ENCODE measurements at places on chromosomes 3 and 15. TPM values are rescaled to one million over a fixed set of nuclear protein-coding genes. Genes with fewer than 3 reads are reported as not detected.

The LIPC gene
- 16.0 TPM for polyA plus RNA-seq

The MOBP gene
- polyA plus RNA-seq, result 0.30 TPM

The NTRK3 gene
- 8.7 TPM for polyA plus RNA-seq

DNA sequence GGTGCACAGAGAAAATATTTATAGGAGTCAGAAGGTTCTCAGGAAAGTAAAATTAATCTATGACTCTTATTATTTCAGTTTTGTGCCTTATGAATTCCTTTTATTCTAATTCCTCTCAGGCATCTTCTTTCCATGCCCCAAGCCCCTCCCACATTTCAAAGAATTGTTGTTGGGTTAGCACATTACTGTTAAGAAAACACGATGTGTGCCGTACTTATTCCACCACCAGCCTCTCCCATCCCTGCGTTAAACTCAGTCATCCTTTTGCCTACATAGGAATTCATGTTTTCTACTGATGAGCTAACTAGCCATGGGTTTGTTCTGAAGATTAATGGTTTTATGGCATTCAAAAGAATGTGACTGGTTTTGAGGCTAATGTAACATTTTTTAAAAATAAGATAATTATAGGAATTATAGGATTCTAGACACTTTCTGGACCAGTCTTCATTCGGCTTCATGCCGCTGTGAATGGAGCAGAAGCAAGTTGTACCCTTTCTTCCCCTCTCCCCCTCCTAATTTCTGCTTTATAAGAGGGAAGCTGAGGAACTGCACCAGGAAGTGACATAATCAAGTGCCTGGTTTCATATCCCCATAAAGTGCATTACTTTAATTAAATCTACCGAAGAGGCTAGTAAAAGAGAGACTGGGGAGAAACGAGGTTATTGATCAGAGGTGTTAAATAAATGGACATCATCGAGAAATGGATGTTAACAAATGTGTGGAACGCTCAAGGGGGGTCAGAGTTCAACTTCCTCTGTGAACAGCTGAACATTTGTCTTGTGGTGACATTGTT is 12.3 kb upstream of the MB21D2 start:
- no peak for DNase-seq

- no peak for DNase-seq
These were observed 237.8 kb downstream of the OPA1 start for GRCh38 chr3:193830791-193831191.

GRCh38 chr3:192866804-192867203 is 50.9 kb downstream of the MB21D2 start:
- no peak for DNase-seq

DNA sequence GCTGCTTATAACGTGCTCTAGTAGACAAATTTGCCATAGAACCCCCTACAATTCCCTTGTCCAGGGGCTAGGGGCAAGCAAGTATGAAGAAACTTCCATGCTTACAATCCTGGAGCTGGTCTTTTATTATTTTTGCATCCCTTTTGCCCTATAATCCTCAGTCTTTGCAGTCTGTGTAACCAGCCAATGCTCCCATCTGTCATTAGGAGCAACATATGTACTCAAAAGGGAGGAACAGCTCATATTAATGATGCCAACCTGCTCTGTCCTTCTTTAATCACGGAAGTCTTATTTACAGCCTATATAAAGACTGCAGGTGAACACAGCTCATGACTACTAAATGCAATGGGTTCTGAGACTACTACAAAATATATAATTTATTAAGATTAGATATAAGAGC is 263.3 kb downstream of the ZIC1 start:
- DNase-seq, result no peak

Measured in renal pelvis (tissue), 12 donors.